ENCODE measurements at places on chromosomes 16 and 17.

- DNase-seq = no peak
These were observed 276.9 kb upstream of the TOM1L1 start for GRCh38 chr17:54623746-54624145.

DNA sequence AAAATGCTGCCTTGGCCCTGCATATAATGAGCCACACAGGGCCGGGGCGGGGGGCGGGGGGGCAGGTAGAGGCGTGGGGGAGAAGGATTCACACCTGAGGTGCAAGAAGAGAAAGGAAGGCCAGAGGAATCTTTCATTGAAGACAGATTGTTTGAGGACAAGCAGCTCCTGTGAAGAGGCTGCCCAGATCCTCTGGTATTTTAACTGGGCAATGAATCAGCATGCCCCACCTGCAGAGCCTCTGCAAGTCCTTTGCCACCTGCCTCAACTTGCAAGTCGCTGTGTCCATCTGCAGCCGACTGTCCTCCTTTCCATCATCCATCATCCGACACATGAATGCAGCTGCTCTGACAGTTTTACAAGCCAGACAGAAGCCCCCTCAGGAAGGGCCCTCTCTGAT is 1.2 kb upstream of the SOST start:
- no peak for DNase-seq

DNA sequence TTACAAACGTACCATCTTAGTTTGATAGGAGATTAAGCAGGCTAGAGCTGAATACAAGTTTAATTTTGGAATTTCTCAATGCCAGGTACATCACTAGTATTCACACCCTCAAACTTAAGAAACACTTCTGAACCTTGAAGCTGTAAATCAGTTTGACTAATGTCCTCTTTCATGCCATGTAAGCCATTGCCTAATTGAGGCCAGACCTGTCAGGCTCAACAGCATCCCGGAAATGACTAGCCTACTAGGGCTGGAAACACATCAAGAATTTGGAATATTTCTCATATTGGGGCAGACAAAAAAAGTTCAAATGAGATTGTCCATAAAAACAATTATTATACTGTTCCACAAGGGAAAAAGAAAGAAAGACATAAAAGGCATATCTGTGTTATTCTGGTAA is 1.7 kb downstream of the USP32 start:
- DNase-seq = peak; percentile 38

DNA sequence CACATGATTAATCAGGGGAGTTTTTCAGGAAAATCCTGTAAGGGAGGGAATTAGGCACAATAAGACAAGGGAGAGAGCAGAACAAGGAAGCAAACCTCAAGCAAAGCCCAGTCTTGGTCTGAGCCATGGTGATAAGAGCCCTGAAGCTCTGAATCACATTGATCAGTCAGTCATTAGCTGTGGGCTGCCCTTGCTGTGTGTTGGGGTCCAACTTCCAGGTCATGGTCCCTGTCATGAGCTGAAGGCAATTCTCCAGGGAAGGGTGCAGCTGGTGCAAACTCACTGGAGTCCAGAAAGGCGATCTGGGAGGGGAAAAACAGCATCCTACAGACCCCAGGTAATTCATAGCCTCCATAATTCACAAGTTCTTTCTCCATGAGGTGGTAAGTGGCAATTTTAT is 89.9 kb downstream of the CYLD start:
- DNase-seq = no peak

DNA sequence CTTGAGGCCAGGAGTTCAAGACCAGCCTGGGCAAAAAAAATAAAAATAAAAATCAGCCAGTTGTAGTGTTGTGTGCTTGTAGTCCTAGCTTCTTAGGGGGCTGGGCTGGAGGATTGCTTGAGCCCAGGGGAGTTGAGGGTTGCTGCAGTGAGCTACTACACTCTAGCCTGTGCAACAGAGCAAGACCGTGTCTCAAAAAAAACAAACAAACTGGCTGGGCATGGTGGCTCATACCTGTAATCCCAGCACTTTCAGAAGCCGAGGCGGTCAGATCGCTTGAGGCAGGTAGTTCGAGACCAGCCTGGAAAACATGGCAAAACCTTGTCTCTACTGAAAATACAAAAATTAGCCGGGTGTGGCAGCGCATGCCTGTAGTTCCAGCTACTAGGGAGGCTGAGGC is 4.9 kb upstream of the UBALD2 start:
- no peak for DNase-seq

- DNase-seq = no peak
These were observed 285.2 kb upstream of the N4BP1 start for GRCh38 chr16:48895142-48895541.

- DNase-seq = no peak
These were observed 43.5 kb downstream of the MRPS23 start for GRCh38 chr17:57806167-57806830.

GRCh38 chr16:54398986-54399385 is 112.4 kb upstream of the IRX3 start:
- DNase-seq = no peak

GRCh38 chr16:4625560-4626159 is 1.0 kb downstream of the MGRN1 start:
- DNase-seq = no peak

DNA sequence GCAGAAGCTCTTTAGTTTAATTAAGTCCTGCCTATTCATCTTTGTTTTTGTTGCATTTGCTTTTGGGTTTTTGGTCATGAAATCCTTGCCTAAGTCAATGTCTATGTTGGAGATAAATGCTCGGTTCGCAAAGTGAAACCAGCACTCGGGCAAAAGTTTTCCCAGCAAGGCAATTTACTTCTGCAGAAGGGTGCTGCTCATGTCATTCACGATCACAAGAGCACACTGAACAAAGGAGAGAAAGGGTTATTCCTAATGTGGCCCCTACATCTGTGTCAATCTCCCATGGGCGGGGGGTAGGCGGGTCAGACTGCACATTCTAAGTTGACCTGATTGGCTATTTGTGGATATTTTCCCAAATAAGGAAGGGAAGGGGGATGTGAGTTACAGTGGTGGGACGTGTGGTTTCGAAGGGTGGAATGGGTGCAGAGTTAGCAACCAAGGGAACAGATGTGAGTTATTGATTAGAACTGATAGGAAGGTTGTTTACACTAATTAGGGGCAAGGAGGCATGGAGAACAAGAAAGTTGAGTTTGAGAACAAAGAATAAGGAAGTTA is 23.0 kb downstream of the ATF7IP2 start:
- DNase-seq = peak; percentile 48

- no peak for DNase-seq
These were observed 767 bp downstream of the SYNGR2 start for GRCh38 chr17:78168903-78169793.

GRCh38 chr16:52578829-52579498 is 32.0 kb upstream of the TOX3 start:
- DNase-seq = no peak

- DNase-seq = no peak
These were observed 53.6 kb downstream of the GPR139 start for GRCh38 chr16:20020083-20020482.

DNA sequence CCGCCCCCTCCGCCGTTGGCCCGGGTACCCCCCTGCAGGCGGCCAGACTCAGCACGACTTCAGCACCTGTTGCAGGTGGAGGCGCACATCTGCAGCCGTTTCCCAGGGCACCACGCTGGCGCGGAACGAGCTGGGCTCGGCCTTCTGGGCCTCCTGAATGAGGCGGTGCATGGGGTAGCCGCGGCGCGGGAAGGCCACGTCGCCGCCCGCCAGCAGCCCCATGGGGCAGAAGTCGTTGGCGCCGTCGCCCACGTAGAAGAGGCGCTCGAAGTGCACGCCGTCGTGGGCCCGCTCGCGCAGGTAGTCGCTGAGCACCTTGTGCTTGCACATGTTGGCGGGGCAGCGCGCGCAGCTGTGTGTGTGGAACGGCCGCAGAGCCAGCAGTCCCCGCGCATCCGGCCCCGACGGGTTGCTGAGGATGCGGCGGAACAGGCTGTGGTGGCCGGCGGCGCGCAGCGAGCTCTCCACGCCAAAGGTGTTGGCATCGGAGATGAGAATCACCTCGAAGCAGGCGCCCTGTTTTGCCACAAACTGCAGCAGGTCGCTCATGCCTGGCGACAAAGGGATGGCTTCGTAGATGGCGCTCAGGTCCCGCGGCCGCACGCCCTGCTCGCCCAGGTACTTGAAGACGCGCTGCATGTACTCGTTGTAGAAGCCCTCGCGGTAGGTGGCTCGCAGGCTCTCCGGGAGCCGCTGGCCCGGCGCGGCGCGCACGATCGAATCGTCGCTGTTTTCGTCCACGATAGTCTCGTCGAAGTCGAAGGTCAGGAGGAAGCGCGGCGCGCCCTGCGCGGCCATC is 6.2 kb downstream of the PHOSPHO1 start:
- DNase-seq = no peak

DNA sequence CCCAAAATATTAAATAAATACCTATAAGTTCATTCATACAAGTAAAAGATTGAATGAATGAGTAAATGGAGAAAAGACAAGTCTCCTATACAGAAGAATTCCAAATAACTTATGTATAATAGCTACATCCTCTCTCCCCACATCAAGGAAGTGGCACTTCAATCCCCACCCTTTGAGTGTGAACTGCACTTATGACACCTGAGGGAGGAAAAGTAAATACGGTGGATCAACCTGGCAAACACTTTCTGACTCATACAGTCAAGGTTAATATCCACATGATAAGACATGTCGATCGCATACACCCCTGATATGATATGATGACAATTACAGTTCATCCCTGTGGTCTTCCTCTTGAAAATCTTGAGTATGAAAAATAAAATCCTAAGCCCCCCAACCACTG is 18.0 kb downstream of the SLFN12L start:
- no peak for DNase-seq

- DNase-seq = no peak
These were observed 9.7 kb upstream of the ZFP1 start for GRCh38 chr16:75138636-75139035.

DNA sequence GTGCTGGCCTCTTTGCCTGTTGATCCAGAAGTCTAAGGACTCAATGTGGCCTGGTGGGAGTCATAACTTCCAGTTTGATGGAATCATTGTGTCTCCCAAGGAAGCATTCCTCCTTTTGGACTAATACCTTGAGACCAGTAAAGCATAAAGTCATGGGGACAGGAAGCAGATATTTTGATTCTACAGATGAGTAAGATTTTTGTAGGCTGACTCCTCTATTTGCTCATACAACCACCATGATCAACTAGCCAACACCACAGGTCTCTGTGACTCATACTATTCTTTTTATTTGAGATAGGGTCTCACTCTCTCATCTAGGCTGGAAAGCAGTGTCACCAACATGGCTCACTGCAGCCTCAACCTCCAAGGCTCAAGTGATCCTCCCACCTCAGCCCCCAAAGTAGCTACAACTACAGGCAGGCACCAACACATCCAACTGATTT is 6.2 kb downstream of the MT2A start:
- peak; percentile 96 for DNase-seq

DNA sequence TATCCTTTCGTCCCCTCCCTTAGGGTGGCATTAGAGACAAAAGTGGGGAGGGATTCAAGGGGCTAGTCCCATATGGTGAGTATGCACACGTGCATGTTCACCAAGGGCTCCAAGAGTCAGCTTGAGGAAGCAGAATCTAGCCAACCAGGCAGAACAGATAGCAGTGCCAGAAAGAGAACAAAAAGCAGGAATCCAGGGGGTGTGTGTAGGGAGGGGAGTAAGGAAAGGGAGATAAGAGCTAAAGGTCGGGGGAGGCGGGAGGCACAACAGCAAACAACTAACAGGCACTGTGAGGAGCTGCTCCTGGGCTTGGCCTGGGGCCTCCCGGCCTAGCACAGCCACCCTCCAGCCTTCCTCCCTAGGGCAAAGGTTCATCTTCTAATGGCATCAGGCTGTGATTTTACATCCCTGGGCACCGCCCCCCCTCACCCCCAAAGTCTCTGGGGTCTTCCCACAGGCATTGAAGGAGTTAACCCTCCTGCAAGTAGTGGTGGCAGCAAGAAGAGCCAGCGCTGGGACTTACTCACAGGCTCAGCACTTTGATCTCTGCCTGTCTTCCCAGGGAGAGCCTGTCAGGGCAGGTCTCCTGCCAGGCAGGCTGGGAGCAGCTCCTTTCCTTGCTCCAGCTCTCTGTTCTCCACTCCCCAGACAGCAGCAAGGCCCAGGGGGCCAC is 12.4 kb upstream of the SUPT4H1 start:
- DNase-seq = no peak

- DNase-seq = peak; percentile 38
These were observed 76.2 kb upstream of the KSR1 start for GRCh38 chr17:27379888-27380533.

GRCh38 chr17:30021708-30022317 is 80.4 kb downstream of the EFCAB5 start:
- peak; percentile 67 for DNase-seq

DNA sequence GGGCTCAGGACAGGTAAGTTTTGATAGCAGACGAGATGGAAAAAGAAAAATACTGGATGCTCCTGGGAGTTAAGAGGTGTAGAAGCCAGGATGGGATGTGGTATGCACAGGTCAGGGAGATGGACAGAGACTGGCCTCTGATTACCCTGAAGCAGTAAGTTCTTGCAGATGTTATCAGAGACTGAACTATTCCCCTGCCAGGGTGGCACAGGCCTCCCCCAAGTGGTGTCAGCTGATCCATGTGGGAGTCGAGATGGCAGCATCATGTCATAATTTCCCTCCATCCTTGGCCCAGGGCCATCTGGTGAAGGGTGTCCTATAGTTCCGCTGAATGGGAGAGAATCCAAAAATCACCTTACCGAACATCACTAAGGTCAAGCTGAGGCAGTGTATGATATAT is 14.1 kb upstream of the NKD1 start:
- no peak for DNase-seq

- DNase-seq = no peak
These were observed 26.1 kb downstream of the LRRC75A start for GRCh38 chr17:16465861-16466338.

GRCh38 chr16:8675183-8676159 is 1.1 kb downstream of the ABAT start:
- no peak for DNase-seq

DNA sequence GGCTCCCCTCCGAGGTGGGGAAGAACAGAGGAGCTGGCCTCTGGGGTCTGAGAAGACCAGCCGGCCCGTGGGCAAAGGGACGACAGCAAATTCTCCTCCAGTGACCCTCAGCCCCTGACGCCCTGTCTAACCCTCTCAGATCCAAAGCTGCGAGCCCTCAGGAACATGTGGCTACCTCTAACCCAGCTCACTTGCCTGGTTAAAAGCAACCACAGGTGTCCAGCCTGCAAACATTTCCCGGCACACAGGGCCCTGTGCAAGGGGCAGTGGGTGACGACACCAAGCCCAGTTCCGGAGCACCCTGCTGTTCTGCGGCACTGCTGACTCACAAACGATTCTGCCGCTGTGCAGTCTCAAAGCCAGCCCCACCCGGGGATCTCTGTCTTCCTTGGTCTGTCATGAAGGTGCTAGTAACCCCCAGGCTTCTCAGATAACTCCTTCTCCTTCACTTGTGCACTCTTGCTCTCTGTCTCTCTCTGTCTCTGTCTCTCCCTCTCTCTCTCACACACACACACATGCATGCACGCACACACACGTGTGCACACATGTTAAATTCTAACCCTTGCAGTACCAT is 23.0 kb downstream of the WNT3 start:
- peak; percentile 26 for DNase-seq

Measured in fibroblast of lung (primary cell).